Tongue (tissue), 3 donors: ENCODE measurements at places on chromosomes 5 and 9. TPM values are rescaled to one million over a fixed set of nuclear protein-coding genes. Genes with fewer than 3 reads are reported as not detected.
A peak's percentile ranks its signal among the peaks of the same experiment; 100 is the strongest.

The CWC27 gene
- total RNA-seq: 22.6 TPM

- DNase-seq: no peak
Measured at GRCh38 chr5:148135091-148136048, 33.0 kb upstream of the SPINK14 start.

DNA sequence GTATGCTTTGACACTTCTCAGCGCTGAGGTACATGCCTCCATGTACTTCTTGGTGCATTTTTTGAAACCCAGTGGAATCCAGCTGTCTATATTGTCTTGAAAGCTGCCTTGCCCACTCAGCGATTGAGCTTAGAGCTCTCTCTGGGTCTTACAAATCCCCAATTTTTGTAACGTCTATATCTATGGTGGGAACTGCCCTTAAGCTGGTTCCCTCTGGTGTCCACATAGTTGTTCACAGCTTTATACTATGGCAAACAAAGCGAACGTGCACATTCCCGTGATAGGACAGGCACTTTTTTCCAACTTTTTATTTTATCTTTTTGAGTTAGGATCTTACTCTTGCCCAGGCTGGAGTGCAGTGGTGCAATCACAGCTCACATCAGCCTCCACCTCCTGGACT is 20.9 kb downstream of the CDHR2 start:
- no peak for DNase-seq

DNA sequence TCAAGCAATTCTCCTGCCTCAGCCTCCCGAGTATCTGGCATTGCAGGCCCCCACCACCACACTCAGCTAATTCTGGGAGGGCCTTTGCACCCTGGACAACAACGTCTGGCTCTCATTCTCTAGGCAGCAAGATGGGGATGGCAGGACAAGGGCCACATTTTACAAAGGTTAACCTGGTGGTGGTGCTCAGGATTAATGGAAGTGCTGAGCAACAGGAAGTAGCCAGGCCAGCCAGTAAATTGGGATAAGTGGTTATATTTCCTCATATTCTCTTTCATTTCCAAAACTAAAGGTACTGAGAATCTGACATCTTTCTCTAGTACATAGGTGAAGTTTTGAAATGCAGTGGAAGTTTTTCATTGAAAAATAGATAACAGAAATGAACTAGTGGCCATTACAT is 24.7 kb upstream of the ASPN start:
- no peak for DNase-seq

The GPR150 gene
- not detected for total RNA-seq

DNA sequence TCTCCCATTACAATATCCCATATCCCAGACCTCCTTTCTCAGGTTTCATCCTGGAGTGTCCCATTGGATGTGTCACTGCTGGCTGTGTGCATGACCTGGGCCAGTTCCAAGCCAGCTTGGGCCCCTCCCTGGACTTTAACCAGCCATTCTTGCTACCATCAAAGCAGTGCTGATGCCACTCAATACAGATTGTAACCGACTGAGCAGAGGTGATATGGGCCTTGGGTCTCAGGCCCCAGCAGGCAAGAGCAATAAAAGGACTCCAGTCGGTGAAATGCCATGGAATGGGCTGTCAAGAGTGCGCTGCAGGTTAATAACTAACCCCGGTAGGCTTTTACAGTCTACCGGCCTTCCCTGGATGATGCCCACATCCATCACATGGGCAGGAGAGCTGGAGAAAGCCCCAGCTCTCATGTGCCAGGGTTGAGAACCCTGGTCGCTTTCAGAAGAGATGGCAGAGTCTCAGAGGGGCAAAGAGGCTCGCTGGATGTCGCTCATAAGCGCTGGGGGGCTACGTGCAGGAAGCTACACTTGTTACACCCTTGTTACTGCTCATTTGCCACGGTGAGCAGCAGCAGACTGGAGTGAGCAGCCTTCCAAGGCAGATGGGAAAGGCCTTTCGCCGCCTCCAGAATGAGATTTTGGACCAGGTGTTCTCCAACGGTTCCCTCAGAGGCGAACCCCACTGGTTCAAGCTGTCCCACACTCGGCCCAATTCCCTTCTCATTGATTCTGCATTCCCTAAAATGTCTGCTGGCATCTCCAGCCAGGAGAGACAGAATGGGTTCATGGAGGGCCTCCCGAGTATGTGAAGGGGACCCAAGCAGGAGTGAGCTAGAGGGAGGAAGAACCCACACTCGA is 13.2 kb downstream of the EPB41L4B start:
- peak; percentile 67 for DNase-seq

DNA sequence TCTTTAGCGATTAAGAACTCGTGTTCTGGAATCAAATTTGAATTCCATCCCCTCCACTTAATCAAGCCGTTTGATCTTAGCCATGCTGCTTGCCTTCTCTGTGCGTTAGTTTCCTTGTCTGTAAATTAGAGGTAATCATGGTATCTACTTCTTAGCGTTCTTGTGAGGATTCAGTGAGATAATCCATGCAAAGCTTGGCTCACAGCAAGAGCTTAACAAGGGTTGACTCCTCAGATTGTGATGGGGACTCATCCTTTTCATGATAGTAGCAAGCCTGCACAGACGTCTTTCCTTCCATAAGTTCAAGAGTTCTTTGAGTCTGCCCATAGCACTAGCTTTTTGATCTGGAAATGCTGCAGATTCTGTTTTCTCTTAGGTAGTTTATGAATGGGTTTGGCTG is 72.8 kb downstream of the TRIO start:
- DNase-seq: no peak

The MARCHF3 gene
- total RNA-seq: 5.1 TPM

DNA sequence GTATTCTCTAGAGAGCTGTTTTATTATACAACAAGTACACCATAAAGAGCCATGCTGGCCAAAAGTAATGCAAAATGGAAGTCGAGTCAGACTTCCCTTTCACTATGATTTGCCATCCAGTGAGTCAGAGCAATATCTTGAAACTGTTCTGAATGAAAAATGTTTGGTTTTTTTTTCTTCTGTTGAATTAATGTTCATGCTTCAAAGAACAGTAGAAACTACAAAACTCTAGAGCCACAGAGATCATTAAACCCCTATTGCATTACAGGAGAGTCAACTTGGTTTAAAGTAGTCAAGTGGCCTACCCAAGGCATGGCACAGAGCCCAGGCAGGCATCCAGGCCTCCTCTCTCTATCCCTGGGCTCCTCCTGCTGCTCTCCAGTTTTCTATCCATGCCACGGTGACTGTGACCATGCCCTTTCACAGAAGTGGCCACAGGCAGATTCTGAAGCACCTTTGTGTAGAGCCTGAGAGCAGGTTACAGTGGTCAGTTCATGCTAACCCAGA is 358.9 kb downstream of the DEPDC1B start:
- no peak for DNase-seq

The SPINK13 gene
- not detected for total RNA-seq

DNA sequence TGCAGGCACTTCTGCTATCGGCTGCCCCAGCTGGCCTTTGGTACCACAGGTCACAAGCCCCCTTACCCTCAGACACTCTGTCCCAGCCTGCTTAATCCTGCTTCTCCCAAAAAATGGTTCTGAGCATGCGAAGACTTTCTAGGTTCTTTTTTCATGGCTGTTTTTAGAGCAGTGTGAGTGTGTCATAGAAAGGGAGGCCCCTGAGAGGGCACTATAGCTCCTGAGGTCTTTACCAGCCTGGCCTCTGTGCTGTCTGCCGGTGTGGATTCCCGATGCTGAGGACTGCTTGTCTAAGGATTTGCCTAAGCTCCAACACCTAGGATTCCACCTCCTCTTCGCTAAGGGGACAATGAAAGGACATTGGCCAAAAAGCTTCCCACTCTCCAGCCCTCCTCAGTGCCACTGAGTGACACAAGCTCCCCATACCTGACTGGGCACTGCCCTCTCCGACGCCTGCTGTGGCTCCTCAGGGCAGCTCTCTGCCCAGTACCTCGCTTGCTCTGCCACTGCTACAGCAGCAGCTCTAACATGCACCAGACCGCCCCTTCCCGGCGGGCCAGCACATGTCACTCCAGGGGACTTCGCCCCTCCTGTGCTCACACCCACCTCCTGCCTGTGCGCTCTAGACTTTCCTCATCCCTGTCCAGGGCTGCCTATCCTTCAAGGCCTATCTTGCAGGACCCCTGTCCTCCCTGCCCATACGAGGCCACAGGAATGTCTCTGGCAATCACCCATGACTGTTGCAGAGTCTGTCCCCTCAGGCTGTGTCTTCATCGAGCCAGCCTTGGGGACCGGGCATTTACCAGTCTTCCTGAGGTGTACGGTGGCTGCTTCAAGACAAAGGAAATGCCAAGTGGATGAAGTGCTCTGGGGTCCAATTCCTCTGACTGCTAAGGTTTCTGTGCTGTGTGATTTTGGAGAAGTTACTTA is 21.0 kb downstream of the MACROH2A1 start:
- DNase-seq: no peak

DNA sequence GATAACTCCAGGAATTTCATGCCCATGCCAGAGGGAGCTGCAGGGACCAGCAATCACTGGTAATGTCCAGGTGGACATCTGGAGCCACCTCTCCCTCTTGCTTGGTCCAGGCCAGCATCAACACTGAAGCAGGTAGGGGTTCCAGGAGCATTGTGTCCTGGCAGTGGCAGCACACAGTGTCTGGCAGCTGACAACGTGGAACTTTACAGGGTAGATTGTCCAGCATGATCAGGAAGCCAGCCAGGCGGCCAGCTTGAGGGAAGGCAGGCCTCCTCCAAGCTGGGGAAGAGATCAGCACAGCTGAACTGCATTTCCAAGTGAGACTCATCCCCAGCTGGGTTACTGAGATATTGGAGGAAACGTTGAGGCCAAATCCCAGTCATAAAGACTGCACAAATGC is 82.6 kb upstream of the RASGRF2 start:
- no peak for DNase-seq

DNA sequence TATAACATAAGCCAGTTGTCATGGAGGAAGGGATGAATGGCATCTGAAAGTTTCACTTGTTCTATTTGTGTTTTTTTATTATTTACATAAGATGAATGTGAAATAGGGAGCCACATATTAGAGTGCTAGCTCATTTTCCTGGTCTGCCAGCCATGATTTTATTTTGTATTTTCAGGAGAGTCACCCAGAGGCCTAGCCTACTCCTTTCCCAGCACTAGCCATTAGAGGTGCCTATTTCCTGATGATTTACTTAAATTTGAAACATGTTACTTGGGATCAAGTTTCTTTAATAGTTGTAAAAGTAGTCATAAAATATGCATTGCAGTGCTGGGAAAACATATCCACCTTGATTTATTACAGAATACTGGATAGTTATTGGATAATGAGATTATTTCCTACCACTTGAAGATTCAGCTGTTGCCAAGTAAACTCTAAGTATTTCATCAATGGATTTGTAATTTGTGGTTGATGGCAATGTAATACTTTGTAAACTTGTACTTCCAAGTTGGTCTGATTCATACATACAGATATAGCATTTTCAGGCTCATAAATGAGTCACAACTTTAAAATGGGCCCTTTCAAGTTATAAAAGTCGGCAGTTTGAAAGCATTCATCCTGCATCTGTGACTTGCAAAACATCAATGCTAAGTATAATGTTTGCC is 50.8 kb downstream of the KCNN2 start:
- DNase-seq: no peak

The CYLC2 gene
- total RNA-seq: not detected

The ALDOB gene
- not detected for total RNA-seq

- DNase-seq: peak; percentile 48
Measured at GRCh38 chr9:113523421-113524141, 60.1 kb downstream of the RGS3 start.

The CDKN2AIPNL gene
- total RNA-seq: 23.7 TPM

GRCh38 chr9:74940600-74940999 is 12.1 kb downstream of the C9orf40 start:
- no peak for DNase-seq

- DNase-seq: peak; percentile 24
Measured at GRCh38 chr9:89684912-89685636, 80.3 kb downstream of the GADD45G start.

DNA sequence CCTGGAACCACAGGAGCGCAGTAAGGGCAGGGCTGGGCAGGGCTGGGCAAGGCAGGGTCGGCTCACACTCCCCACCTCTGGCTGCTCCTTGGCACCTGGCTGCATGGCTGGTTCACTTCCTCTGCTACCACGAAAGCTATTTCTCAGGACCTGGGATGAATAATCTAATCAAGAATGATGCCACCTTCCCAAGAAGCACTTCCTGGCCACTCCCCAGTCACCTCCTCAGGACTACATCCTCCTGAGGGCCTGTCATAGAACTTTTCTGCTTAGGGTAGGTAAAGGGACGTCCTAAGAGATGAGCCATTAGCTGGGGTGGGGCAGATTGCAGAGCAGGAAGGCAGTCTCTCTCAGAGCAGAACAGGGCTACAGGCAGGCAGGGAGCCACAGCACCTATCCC is 288.2 kb upstream of the MAP3K1 start:
- DNase-seq: no peak

DNA sequence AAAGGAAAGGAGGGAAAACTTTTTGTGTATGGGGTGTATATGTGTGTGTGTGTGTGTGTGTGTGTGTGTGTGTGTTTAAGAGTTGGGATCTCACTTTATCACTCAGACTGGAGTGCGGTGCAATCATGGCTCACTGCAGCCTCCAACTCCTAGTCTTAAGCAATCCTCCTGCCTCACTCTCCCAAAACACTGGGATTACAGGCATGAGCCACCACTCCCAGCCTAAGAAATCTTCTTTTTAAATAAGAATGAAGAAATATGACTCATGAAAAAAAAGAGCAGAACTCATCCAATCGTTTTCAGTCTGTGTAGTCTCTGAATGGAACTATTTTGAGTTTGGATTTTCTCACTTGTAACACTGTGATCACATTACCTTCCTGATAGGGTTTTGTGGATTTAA is 601.5 kb downstream of the ACTL7B start:
- DNase-seq: no peak

DNA sequence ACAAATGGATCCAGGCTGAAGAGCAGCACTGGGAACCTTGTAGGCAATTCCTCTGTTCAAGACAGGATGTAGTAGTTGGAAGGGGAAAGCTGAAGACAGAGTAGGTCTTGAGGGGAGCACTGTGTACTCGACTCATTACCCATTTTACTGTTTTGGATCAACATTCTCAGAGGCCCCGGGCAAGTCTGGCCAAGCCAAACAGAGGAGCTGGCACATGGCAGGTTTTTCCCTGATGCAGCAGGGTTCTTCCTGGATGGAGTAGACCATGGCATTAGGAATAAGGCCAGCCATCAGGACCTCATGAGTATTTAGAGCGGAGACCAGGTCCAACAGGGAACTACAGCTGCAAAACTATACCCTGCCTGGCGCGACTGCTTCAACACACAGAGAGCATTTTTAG is 4.4 kb downstream of the SVEP1 start:
- peak; percentile 29 for DNase-seq

The PKD2L2 gene
- 1.9 TPM for total RNA-seq

- DNase-seq: no peak
Measured at GRCh38 chr9:122367774-122368460, 2.9 kb upstream of the PTGS1 start.

GRCh38 chr5:142811866-142812557 is 41.8 kb downstream of the ARHGAP26 start:
- no peak for DNase-seq
